ENCODE measurements at places on chromosomes 7 and 10.

DNA sequence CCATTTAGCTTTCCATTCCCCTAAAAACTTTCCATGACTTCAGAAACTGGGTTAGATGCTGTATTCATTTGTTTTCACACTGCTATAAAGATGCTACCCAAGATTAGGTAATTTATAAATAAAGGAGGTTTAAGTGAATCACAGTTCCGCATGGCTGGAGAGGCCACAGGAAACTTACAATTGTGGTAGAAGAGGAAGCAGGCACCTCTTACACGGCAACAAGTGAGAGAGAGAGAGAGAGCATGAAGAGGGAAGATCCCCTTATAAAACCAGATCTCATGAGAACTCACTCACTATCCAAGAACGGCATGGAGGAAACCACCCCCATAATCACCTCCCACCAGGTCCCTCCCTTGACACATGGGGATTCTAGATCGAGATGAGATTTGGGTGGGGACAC, 336.8 kb downstream of the TFEC start:
- no peak for DNase-seq

GRCh38 chr10:71970869-71971268, 6.7 kb downstream of the CHST3 start:
- no peak for DNase-seq

DNA sequence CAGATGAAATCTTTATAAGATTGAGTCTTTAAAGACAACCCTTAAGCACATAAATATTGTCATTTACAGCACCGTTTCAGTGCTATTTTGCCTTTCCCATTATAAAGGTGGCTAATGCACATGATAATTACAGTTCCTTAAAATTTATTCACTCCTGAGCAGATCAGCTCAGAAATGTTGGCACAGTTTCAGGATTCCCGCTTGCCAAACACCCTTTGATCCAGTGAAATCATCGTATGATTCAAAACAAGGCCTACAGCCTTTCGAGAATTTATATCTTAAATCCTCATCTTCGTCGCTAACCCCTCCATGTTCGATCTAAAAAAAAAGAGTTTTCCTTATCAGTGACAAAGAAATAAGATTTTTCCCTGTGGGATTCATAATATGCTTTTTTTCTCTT, 14.1 kb upstream of the SOSTDC1 start:
- DNase-seq, result peak; percentile 13

DNA sequence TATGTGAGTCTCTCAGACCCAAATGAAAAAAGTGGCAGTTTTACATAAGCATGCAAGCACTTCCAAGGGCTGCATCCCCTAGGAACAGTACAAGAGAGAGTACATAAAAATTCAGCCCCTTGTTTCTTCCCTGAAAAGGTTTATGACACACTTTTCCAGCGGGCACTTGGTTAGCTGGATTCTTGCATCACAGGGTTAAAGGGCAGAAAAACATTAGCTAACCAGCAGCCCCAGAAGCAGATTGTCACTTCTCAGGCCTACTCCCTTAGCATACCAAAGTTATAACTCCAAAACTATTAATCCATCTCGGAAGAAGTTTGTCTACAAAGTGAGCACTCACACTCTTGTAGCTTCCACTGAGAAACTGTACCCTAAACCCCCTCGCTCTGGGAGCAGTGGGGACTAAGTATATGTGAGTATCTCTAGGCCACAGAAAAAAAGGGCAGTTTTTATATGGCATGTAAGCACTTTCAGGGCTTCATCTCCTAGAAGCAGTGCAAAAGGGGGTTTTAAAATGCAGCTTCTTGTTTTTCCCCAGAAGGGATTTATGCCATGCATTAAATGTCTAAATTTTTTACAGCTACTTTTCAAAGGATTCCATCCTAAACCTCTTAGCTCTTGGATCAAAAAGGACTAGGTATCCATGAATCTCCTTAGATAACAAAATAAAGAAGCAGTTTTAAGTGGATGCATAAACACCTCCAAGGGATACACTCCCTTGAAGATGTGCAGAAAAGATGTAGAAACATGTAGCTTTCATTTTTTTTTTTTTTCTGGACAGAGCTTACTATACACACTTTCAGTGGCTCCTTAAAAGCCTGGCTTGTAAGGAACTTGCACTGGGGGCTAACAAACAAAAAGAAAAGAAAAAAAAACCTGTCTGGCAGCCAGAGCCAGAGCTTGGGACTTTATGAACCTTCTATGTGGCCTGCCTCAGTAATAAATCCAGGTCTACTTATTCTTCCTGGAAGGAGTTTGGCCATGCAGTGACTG, 956.7 kb downstream of the CCSER2 start:
- no peak for DNase-seq
